Jurkat, Clone E6-1 (cell line): ENCODE measurements at places on chromosomes 13 and 19.

GRCh38 chr19:38596057-38596981 is 21.4 kb downstream of the MAP4K1 start:
- no peak for DNase-seq

- DNase-seq: no peak
Observed at GRCh38 chr13:52421216-52421615, 15.2 kb upstream of the THSD1 start.

GRCh38 chr13:45416516-45417128 is 1.6 kb downstream of the SLC25A30 start:
- no peak for DNase-seq

GRCh38 chr19:53537521-53538377 is at the start of gene ZNF331:
ZNF331 (plus strand) TSS chr19:53538145; CDS start chr19:53569377, 31,232 bp downstream.
- peak; percentile 64 for DNase-seq

- no peak for DNase-seq
Observed at GRCh38 chr19:1846517-1847204, 1.6 kb downstream of the REXO1 start.

DNA sequence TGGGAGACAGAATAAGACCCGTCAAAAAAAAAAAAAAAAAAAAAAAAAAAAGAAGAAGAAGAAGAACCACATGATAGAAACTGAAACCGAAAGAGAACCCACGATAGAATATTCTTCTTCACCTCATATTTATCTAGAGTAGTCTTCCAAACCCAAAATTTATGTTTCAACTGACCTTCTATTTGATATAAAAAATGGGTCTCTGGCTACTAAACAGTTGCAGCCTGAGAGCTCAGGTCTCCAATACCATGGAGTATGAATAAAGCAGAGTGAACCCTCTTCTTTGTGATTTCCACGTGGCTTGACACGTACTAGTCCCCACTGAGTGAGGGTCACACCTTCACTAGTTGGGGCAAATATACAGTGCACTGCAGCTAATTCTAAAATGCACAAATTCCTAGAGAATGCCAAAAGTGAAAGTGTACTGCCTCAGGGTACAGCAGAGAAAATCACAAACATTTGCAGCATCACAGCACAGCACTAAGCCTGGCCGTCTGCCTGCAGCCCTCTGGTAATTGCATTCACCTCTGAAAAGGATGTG is 30.8 kb upstream of the RFC3 start:
- peak; percentile 43 for DNase-seq

GRCh38 chr13:110212529-110212928 is 94.4 kb downstream of the COL4A1 start:
- no peak for DNase-seq

GRCh38 chr13:108194435-108194936 is 20.9 kb downstream of the LIG4 start:
- no peak for DNase-seq

DNA sequence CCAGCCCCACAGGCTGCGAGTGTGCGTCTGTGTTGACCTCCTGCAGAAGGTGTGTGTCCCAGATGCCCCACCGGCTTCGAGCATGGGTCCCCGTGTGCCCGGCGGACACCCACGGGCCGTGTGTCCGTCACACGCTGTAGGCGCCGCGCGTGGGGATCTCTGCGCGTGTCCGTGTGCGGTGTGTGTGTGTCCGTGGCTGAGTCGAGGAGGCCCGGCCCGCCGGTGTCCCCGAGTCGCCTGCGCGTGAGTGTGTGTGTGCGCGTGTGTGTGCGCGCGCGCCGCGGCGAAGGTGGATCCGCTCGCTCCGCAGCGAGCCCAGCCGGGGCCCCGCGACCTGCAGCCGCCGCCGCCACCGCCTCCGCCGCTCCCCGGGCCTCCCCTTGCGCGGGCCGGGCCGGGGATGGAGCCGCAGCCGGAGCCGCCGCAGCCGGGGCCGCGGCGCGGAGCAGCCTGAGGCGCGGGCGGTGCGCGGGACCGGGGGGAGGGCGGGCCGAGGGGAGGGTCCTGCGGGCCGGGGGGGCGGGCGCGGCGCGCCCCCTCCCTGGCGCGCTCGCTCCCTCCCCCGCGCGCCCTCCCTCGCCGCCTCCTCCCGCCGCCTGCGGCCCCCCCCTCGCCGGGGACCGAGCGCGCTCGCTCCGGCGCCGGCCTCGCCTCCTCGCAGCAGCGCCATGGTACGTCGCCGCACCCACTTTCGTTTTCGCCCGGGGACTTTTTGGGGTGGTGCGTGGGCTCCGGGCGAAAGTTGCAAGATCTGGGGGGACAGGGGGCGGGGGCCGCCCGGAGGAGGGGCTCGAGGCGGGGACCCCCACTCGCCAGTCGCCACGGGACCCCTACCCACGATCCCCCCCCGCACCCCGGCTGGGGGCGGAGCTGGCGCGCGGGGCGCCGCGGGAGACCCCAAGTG is 7.1 kb upstream of the NFIC start:
- no peak for DNase-seq

DNA sequence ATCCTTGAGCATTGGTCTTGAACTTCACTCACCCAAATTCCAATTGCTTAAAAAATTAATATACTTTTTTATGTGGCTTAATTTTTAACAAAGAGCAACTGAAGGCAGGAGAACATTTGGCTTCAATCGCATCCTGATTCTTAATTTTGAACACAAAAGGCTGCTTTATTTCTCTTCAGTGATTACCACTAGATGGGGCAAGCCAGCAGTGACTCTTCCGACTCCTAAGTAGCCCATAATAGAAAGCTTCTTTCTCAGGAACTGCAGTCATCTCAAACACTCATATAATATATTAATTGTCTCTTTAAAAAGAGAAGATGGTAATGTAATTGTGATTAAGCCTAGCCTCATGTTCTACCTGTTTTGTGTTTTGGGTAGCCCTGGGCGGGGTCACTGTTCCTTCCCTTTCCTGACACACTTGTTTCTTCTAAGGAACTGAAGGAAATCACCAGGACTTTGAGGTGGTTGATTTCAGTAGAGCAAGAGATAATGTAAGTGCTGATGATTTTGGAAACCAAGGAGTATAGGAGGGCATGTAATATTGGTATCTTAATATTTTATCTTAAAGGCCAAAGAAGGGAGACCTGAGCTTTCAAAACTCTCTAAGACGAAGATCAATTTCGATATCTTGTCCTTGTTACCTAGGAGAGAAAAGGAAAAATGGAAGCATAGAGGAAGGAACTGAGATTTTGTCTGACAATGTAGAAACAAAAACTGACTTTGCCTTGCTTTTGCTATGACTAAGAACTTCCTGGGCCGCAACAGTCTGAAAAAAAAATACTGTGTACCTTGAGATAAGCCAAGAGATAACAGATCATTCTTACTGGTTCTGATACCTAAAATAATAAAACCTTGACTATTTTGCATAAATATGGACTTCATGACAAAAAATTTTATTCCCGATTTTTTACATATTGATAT is 73.1 kb downstream of the TNFSF13B start:
- peak; percentile 14 for DNase-seq

DNA sequence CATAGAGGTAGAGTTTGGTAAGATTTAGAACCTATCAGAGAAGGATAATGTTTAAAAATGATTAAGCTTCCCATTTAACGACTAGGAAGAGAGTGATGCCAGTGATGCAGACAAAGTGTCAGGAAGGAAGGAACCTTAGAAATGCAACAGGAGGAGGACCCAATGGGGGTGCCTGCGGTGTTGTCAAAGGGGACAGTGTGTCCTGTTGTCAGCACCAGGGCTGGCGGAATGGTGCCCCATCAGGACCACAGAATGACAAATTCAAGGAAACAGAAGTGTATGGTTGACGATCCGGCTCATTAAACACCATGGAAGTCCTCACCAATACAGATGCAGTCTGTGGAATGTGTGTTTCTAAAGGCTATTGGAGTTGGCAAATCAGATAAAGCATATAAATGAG is 19.3 kb downstream of the ATP12A start:
- DNase-seq: no peak

DNA sequence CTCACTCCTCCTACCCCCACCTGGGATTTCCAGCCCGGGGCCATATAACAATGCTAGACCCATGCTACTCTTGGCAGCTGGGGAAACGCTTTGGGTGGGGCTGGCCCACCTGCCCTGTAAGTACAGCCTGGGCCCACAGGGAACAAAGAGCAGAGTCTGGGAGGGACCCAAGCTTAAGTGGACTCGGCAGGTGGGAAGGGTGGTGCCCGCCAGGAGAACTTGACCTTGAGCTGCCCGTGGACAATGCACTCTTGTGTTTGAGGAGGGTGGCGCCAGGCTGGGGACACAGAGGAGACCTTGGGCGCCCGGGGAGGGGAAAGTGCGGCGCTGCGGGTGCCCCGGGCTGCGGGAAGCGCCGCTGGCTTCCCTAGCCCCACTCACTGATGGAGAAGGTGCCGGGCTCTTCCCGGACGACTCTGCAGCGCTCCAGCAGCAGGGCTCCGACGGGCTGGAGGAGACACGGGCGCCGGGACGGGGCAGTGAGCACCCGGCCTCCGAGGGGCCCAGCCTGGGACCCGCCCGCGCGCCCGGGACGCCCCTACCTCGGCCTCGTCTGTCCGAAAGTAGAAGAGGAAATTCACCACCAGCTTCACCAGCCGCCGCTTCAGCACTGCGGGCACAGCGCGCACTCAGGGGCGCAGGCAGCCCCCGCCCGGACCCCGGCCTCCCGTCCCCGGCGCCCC is 607 bp downstream of the PLEKHJ1 start:
- DNase-seq: no peak

DNA sequence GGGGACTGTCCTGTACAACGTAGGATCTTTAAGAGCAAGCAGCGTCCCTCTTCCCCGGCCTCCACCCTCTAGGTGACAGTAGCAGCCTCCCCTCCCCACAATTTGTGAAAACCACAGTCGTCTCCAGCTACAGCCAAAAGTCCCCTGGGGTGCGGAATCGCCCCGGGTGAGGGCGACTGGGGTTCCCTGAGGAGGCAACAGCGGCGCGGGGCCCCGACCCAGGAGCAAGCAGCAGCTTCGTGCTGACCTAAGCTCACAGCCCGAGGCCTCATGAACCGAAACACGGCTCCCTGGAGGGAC is 322 bp downstream of the ZNF558 start:
- DNase-seq: no peak

- DNase-seq: peak; percentile 59
Observed at GRCh38 chr13:35978607-35979316, 152.4 kb downstream of the DCLK1 start.

DNA sequence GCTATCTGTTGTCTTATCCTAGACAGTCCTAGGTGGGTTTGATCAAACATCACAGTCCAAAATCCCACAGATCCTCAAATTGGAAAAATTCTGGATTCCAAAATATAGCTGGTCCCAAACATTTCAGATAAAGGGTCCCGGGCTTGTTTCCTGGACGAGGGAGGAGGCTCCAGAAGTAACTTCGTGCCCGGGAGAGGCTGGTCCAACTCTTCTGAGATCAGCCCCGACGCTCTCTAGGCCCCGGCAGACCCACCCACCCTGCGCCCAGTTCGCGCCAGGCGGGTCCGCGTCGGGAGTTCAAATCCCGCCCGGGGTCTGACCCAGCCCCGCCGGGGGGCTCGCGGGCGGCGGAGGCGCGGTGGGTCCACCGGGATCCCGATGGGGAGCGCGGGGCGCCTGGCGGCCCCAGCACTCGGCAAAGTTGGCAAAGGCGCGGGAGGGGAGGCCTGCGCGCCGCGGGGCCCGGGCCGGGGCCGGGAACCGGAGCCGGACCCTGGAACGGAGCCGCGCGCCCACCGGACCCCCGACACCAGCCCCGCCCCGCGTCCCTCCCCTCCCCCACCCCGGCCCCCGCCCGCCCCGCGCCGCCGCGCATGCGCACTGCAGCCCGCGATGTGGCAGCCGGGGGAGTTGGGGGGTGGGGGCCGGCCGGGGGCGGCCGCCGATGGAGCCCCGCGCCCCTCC is 513 bp downstream of the MIER2 start:
- no peak for DNase-seq

GRCh38 chr19:39915101-39915847 is 19.2 kb downstream of the FCGBP start:
- no peak for DNase-seq
